ENCODE measurements at places on chromosomes 1 and 21. TPM values are rescaled to one million over a fixed set of nuclear protein-coding genes. Genes with fewer than 3 reads are reported as not detected.

DNA sequence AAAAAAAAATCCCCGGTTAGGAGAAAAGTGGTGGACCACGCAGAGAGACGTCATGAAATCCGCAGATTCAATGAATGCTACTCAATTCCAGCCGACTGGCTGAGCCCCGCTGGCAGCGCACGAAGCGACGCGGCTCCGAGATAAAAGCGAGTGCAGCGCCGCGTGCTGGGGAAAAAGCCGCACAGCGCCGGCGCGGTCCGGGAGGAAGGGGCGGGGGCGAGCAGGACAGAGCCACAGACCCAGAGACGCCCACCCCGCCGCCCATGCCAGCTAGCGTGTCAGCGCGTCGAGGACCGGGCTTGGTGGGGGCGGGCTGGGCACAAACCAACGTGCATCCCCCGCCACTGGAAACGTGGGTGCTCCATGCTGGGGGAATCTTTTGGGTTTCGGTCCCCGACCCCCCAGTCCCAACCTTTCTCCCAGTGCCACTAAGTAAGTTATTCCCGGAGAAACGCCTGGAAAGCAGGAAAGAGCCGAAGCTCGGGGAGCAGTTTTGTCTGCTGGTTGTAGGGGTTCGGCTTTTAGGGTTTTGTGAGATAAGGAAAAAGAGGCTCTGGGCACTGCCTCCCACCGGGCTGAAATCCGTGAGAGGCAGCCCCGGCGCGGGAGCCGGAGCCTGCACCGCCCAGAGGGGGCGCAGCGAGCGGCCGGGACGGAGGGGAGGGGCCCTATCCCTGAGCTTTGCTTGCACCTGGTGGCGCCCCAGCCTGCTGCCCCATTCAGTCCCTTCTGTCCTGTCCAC, at the start of gene KCNJ6:
TSS of gene KCNJ6 (minus strand) at position 148 of the 742 bp plus-strand sequence. CDS start 75,775 bp downstream, outside the sequence.
- DNase-seq: no peak

DNA sequence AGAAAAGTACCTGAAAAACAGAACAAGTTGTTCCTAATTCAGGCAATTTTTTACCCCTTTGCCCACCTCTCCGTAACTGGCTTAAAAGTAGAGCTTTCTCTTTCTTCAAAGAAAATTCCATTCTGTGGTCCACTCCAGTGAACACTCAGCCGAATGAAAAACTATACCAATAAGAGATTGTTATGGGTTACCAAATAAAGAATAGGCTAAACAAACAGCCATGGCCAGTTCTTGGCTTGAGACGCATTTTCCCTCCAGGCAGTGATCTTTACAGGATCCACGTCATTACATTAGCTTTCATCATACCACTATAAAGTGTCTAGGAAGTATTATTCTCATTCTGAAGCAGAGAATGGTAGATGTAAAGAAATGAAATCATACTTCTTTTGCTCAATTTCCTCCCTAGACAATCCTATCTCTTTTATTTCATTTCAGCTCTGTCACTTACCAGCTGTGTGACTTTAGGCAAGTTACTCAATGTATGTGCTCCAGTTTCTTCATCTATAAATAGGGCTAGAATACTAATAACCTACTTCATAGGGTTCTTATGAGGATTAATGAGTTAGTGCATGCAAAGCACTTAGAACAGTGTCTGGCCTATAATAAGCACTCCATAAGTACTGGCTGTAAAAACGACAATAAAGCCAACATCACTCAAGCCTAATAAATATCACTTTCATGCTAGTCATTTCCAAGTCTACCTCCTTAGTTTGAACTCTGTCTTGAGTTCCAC, 26.5 kb upstream of the TRIM45 start:
- DNase-seq: no peak

- DNase-seq: peak; percentile 76
Observed at GRCh38 chr1:8197493-8198282, 120.2 kb upstream of the SLC45A1 start.

DNA sequence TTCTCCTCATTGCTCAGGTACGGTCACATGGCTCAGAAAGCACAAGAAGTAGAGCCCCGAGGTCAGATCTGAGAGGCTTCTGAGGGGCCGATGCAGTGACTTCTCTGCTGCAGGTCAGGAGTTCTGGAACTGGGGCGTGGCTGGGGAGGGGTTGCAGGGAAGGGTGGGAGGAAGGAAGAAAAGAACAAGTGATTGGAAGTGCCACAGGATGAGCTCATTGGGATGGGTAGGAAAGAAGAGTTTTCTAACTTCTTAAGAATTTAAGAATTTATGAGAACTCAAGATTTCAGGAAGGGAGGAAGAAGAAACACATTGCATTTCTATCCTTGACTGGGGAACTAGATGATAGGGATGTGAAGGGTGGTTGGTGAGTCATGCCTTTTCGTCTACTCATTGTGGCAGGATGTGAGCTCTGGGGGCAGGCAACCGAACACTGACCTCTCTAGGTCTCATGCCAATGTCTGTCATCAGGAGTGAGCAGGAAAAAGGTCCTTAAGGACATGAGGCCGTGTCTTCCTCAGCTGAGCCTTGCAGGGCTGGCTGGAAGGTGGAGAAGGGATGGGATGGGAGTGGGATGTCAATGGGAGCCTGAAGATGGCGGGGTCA, 497 bp downstream of the FCRLB start:
- no peak for DNase-seq

Gene CDK11B
- 8.7 TPM for total RNA-seq

DNA sequence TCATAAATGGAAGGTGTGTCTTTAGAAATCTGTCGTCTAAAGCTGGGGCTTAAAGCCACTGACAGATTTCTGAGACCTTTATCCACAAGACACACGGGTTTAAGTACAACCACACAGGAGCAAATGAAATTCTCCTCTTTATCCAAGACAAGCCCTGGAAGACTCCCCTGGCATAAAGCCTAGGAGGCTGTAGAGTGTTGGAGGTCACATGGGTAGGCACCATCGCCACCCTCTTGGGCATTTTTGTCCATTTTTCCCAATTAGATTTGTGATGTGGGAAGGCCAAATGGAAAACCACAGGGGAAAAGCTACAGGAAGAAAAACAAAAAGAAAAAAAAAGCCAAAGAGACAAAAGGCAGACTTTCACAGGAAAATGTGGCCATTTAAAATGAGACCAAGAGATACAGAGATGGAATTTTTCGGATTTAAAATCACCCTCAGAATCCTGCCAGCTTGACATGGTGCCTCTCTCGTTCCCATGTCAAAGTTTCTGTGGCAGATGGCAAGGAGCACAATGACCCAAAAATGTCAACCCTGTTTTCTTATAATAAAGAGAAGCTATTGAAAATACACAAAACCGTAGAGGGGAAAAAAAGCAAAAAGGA, 91.9 kb downstream of the PLD5 start:
- no peak for DNase-seq

GRCh38 chr1:7432900-7433380, 338.2 kb upstream of the VAMP3 start:
- no peak for DNase-seq

Gene GNAT2
- total RNA-seq: 0.25 TPM

- no peak for DNase-seq
Observed at GRCh38 chr1:246110343-246111219, 396.5 kb downstream of the SMYD3 start.
